ENCODE measurements at places on chromosomes 4 and X.
A peak's percentile ranks its signal among the peaks of the same experiment; 100 is the strongest.

DNA sequence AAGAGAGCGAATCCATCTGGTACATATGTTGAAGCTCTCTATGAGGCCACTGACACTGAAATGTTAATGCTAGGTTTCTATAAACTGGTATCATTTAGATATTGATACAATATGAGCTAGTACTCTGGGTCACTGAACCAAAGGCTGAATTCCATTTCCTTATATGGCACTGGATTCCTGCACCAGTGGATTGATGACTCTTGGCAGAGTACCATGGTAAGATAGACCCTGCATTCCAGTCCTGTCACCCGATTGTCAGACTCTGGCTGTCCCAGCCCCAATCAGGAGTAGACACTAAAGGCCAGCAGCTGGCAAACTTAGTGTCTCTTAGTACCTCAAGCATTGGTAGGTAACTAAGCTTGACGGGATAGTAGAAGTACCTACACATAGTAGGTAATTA is 44.0 kb upstream of the EOLA2 start:
- DNase-seq = no peak

DNA sequence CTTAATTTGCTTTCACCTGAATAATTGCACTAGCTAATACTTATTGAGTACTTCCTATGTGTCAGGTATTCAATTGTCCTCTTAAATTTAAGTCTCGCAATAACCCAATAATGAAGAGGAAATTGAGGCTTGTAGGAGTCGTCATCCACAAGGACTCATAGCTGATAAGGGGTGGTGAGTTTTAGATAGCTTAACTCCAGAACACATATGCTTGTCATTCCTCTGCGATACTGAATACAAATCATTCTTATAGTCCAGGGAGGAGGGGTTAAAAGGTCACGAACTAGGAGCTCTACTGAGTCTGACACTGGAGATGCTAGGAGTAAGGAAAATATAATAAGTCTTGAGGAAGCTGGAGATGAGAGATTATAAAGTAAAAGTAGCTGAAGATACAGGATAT is 1.4 kb upstream of the PACRGL start:
- DNase-seq = no peak

DNA sequence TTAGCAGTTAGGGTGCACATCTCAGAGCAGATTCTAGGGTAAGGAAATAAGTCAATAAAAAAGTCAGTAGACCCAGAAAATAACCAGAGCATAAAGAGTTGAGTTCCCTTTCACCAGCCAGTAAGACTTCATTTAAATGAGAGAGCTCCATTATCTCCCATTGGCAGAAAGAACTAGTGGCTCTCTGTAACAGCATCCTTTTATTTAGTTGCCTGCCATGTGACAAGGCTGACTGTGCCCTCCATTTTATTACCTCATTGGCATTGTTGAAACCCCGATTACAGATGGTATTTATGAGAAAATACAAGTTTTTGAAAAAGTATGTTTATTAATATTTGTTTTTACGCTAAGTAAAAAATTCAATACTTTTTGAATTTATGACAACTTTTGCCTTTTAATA is 859.5 kb upstream of the NDST4 start:
- no peak for DNase-seq

DNA sequence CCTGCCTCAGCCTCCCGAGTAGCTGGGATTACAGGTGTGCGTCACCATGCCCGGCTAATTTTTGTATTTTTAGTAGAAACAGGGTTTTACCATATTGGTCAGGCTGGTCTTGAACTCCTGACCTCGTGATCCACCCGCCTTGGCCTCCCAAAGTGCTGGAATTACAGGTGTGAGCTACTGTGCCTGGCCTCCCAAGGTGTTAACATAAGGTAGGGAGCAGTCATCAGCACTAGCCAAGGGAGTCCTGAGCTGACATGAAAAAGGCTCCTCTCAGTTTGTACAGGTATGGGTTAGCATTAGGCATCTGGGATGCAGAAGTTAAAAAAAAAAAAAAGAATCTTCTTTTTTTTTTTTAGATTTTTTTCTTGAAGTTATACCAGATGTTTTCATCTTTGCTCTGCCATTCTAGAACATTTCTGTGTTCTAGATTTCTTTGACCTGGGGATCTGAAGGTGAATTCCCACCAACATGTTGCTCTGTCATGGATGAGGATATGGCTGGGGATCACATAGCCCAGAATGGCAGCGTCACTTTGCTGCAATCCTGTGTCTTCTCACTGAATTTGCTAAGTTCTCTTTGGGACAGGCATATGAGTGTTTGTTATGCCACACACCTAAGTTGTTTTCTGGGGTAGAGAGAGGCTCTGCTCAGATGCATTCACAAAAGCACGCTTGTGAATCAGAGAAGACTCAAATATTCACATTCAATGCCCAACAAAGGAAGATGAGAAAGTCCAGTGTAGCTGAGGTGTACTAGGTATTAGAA is 24.4 kb upstream of the PLA2G12A start:
- DNase-seq = no peak

GRCh38 chr4:125338814-125339213 is 24.1 kb downstream of the FAT4 start:
- DNase-seq = no peak

- DNase-seq = peak; percentile 18
Observed at GRCh38 chr4:4430492-4431195, 43.7 kb downstream of the NSG1 start.

- no peak for DNase-seq
Observed at GRCh38 chr4:129364747-129365452, 268.9 kb downstream of the C4orf33 start.

GRCh38 chr4:109155682-109156283 is 146.7 kb downstream of the COL25A1 start:
- DNase-seq = no peak

DNA sequence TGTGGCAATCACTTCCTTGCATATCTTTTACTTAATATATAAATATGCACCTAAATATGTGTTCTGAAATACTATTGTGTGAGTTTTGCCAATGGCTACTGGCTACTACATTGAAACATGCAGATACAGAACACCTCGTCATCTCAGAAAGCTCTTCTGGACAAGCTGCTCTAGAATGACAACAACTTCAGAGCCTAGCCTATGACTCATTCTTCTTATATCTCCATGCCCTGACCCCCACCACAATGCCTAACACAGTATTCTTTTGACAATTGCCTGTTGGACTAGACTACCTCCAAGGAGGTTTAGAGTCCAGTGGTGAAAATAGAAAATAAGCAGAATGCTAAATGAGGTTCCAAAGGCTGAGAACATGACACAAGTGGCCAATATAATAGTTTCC is 17.6 kb upstream of the DMP1 start:
- DNase-seq = no peak

GRCh38 chrX:41234962-41235361 is 99.0 kb upstream of the DDX3X start:
- no peak for DNase-seq

DNA sequence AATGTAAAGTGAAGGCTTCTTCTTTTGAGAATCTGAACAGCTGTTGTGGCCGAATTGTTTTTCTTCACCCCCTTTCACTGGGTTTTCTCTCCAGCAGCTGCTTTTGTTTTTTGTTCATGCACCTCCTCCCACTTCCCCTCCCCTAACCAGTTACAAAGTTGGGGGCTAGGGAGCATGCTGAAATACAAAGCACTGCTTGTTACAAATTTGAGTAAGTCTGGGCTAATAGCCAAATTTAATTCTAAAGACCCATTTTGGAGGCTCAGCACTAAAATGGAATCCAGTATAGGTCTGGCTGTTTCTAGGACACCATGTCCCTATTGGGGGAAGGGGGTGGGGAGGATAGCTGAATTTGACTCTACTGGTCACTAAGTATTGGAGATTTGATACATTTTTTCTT is 89.2 kb upstream of the GPM6B start:
- DNase-seq = no peak

DNA sequence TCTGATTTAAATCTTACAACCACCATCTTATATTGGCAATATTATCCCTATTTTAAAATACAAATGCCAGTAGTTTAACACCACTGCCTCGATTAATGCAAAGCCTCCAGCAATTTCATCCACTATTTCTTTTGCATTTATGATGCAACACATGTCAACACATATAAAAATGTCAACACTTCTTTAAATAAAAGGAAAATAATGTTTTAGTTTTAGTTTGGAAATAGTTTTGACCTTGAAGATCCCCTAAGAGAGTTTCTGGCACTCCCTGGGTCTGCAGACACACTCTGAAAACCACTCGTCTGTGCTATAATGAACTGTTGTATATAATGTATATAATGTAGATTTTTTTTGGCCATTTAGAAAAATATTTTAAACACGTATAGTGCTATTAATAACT is 99.0 kb downstream of the CAMK2D start:
- DNase-seq = no peak

DNA sequence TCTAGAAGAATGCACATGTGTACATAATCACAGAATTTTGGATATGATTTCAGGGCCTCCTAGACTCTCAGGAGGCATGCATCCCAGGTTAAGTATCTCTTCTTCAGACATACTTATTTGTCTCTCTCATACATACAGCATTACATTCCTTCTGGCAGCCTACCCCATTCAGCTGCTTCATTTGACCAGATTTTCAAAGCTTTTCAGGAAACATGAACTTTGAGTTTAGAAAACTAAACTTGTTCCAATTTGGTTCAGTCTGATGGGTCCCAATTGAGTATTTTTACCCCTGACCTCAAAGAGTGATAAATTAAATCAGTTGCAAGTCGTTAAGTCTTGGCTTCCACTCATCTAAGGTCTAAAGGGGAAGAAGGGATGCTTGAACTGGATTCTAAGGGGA is 330.9 kb downstream of the ARHGAP24 start:
- no peak for DNase-seq

GRCh38 chr4:188707036-188707435 is 567.8 kb downstream of the TRIML1 start:
- DNase-seq = no peak

DNA sequence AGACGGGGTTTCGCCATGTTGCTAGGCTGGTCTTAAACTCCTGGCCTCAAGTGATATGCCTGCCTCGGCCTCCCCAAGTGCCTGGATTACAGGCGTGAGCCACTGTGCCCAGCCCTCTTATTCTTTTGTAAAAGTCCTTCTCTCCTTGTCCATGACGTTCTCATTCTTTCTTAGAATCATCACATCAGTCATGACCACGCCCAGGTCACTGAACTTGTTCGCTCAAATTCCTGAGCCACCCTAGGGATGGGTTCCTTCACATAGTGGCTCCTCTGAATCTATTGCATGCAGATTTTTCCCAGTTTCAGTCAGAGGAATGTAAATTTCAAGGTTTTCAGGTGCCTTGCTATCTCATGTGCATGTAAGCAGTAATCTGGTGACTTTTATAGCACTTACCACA is 15.7 kb downstream of the JADE1 start:
- no peak for DNase-seq

- no peak for DNase-seq
Observed at GRCh38 chr4:5710065-5710960, 688 bp upstream of the EVC start.

GRCh38 chrX:96407501-96407900 is 277.1 kb upstream of the DIAPH2 start:
- no peak for DNase-seq

DNA sequence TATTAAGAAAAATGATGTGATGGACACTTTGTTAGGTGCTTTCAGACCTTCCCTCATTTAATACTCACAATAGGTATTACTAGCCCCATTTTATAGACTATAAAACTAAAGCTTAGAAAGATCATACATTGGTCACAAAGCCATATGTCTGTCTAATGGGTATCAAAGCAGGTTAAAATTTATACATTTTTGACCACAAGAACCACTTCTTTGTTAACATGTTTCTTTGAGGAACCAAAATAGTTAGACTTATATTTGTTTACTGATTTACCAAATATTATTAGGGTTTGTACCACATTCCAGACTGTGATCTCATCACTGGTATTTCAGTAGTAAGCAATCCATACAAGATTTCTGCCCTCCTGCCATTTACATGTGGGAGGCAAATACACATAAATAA is 363.3 kb downstream of the NAF1 start:
- no peak for DNase-seq

- no peak for DNase-seq
Observed at GRCh38 chr4:176563591-176563990, 229.1 kb downstream of the VEGFC start.

DNA sequence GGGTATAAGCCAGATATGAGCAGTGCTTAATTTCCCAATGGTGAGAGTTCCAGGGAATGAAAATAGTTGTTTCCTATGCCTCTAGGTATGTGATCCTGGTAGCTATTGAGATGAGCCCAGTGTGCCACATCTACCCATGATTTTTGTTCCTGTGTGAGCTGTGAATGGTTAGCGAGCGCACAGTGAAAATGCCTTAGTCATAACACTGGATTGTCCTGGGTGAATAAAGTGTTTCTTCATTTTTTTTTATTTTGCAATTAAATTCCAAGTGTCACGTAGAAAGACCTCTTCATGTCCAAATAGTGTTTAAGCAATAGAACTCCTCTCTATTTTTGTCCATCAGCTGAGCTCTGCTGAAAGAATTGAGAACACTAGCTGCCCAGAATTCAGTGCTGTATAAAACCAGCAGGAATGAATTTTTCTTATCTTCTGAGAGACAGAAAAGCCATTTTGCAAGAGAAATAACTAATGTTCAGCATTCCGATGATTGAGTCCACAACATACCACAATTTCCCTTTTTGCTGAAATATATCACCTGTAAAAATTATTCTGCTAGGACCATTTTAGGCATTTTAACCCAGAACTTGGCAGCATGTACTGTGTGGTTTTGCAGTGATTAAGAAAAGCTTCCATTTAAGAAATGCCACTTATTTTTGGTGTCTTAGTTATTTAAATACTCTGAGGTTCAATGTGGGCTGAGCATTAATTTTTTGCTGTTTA is 5.6 kb downstream of the MAOA start:
- DNase-seq = no peak

DNA sequence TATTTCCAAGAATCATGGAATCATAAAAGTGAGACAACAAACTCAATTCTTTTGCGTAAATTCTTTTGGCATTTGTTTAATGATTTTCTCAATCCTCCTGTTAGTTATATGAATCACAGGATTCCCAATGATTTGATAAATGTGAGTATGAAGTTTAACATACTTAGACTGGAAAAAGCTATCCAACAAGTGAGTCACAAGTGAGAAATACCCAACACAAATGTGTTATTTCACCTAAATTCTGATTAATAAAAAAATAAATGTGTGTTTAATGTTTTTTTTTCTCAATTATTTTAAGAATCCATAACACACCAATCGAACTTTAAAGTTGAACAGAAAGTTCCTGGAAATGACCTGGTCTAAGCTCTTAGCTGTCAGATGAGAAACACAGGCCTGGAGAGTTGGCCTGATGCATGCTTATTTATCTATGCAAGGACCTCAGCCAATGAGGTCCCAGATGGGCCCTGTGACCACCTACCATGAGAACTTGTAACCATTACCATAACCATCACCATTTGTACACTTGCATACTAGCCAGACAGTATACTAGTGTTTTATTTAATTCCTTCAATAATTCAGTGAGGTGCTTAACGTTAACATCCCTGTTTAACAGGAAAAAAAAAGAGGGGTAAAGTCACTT is 386.7 kb downstream of the SPRY1 start:
- no peak for DNase-seq

- DNase-seq = no peak
Observed at GRCh38 chrX:79165806-79166205, 21.3 kb downstream of the GPR174 start.

- no peak for DNase-seq
Observed at GRCh38 chr4:142778430-142778829, 67.7 kb downstream of the INPP4B start.

GRCh38 chr4:143882892-143883291 is 22.5 kb downstream of the GYPE start:
- DNase-seq = no peak

GRCh38 chr4:15002659-15003400 is 549 bp downstream of the CPEB2 start:
- peak; percentile 65 for DNase-seq
